Natural killer cell treated with Interleukin-12 subunit alpha and Interleukin-12 subunit beta and Interleukin-15 and Interleukin-18, amount 100 ng/mL, for 72 hours (primary cell): ENCODE measurements at places on chromosomes 12 and 14. TPM values are rescaled to one million over a fixed set of nuclear protein-coding genes. Genes with fewer than 3 reads are reported as not detected.

- DNase-seq, result no peak
Observed at GRCh38 chr14:36316131-36316530, 4.3 kb downstream of the MBIP start.

DNA sequence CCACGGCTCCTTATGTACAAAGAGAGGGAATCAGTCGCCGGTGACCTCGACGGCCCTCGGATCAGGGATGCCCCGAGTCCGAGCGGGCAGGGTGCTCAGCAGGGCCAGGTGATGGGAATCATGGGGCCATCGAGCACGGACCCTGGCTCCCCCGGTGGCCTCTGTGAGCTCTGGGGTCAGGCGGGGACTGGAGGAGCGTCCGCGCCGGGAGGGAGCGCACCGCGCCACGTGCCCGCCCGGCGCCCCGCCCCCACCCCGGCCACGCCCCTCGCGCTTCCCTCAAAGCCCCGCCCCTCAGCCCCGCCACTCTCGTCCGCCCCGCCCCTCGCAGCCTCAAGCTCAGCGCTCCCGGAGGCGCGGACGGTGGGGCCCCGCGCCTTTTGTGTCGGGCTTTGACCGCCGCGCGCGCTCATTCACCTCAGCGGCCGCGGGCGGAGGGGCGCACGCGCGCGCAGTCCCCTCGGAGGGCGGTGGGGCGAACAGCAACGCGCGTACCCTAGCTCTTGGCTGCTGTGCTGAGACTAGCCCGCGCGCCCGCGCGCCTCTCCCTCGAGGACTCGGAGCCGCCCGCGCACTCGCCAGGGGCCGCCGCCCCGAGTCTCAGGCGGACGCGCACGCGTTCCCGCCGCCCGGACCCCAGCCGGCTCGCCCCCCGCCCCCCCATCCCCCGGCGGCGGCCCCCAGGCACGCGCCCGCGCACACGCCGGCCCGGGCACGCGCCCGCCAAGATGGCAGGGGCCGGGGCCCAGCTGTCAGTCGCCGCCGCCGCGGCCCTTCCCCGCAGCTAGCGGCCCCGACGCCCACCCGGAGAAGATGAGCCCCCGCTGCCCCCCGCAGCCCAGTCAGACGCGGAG is 93.9 kb upstream of the EVL start:
- peak; percentile 87 for DNase-seq

- DNase-seq, result no peak
Observed at GRCh38 chr14:64734990-64735389, 30.8 kb downstream of the PLEKHG3 start.

- no peak for DNase-seq
Observed at GRCh38 chr14:52834440-52834842, 43.0 kb upstream of the GNPNAT1 start.

DNA sequence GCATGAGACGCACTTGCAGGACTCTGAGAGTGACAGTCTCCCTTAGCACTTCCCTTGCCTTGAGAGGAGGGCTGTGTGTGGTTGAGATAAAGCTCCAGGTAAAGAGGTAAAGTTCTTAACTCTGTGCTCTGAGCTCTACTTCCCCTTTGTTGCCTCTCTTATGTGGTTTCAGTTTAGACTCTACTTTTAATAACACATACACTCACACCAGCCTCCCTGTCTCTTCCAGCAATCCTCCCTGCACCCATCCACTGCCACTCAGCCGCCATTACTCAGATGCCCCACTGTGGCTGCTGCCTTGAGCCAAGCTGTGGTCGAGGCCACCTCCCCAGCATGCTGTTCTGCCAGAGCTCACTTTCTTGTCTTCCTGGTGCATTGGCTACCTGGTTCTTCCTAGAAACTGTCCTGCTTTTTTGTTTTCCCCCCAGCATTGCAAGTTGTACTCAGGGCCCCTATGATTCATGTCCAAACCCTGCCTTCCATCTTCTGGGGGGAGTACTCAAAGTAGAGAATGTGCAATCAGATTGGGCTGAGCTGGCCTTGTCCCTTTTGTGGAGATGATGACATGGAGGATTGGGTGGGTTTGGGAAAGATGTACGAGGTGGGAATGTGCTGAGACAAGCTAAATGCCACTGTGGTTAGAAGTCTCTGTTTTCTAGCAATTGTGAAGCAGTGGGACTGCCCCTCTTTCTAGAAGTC is 115.5 kb upstream of the PARP11 start:
- no peak for DNase-seq

DNA sequence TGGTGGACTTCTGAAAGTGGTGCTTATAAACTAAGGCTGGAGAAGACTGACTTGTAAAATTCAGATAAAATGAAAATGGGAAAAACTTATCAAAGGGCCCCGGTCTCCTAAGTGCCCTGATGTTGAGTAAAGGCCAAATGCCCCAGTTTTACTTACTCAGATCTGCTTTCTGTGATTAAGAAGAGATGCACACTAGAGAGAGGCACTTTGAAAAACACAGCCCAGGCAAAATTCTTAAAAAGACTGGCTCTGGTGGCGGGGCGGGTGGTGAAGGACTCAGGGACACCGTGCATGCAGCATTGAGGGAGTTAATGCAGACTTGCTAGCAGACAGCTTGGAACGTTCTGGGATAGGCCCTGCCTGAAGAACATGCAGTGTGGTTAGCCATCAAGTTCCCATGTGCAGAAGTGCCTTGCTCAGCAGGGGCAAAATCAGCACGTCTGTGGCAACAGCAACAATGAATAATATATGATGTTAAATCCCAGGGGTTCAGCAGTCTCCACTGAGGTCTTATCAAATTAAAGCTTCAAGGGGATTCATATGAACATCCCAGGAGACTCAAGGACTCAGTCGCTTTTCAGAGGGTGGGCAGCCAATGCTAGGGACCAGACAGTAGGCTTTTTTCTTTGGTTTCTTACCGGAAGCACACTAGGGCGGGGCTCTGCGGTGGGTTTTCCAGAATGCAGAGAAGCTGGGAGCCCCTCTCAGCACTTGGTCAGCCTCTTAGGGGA is 105.0 kb downstream of the DAD1 start:
- no peak for DNase-seq

GRCh38 chr12:120381752-120382419 is 12.9 kb upstream of the MSI1 start:
- DNase-seq, result peak; percentile 40

DNA sequence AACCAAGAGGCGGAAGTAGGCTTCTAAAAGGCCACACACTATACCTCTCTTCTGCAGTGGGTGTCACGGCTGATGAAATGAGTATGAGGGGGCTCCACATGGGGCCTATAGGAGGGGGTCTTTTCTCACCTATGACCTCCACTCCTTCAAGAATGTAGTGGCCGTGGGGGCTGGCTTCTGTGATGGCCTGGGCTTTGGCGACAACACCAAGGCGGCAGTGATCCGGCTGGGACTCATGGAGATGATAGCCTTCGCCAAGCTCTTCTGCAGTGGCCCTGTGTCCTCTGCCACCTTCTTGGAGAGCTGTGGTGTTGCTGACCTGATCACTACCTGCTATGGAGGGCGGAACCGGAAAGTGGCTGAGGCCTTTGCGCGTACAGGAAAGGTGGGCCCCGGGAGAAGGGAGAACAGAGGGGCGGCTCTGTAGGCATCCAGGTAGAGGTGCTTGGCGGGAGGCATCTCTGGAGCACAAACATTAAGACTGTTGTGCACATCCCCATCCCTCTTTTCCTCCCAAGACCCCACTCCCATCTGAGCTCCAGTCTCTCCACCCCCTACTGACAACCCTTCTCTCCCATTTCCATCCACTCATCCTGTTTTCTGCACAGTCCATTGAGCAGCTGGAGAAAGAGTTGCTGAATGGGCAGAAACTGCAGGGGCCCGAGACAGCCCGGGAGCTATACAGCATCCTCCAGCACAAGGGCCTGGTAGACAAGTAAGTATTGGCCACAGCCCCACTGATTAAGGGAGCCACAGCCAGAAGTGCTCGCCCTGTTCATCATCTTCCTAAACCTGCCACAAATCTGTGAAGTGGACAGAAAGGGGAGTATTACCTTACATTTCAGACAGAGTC is 3.8 kb downstream of the GPD1 start:
- DNase-seq, result no peak

- DNase-seq, result no peak
Observed at GRCh38 chr12:131129839-131130238, 176.1 kb downstream of the ADGRD1 start.

- peak; percentile 31 for DNase-seq
Observed at GRCh38 chr12:6376079-6376869, 911 bp upstream of the SCNN1A start.

- DNase-seq, result no peak
Observed at GRCh38 chr14:105375635-105376057, 22.7 kb upstream of the TEX22 start.

DNA sequence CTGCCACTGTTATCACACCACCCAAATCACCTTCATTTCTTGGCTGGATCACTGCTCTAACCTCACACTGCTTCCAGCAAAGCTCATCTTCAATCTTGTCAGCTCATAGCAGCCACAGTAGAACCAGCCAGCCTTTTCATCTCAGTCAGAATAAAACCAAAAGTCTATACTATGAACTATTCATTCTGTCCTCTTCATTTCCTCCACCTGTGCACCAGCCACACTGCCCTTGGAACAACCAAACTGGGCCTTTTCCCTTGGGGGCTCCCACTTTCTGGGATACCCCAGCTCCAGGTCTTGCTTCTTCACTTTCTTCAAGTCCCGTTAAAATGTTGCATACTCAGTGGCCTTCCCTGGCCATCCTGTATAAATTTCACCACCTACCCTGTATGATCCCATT is 234.4 kb upstream of the DAAM1 start:
- DNase-seq, result no peak

DNA sequence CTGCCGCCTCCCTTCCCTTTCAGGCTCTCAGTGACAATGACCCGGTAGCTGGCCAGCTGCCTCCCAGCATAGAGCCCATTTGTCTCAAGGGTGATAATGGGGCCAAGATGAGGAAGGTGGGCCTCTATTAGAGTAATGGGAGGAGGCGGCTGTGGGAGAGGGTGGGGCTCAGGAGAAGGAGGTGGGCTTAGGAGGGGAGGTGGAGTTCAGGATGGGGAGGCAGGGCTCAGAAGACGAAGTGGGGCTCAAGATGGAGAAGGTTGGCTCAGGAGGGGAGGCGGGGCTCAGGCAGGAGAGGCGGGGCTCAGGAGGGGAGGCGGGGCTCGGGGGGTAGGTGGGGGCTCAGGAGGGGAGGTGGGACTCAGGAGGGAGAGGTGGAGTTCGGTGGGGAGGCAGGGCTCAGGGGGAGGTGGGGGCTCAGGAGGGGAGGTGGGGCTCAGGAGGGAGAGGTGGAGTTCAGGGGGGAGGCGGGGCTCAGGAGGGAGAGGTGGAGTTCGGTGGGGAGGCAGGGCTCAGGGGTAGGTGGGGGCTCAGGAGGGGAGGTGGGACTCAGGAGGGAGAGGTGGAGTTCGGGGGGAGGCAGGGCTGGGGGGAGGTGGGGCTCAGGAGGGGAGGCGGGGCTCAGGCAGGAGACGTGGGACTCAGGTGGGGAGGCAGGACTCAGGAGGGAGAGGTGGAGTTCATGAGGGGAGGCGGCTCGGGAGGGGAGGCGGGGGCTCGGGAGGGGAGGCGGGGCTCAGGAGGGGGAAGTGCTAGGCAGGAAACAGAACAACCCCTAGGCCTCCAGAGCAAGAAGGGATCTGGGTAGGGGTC is 36.8 kb downstream of the IQSEC3 start:
- DNase-seq, result peak; percentile 34

- no peak for DNase-seq
Observed at GRCh38 chr12:51973560-51973959, 22.1 kb downstream of the ACVR1B start.

GRCh38 chr12:63787306-63787705 is 7.6 kb downstream of the RXYLT1 start:
- DNase-seq, result no peak

DNA sequence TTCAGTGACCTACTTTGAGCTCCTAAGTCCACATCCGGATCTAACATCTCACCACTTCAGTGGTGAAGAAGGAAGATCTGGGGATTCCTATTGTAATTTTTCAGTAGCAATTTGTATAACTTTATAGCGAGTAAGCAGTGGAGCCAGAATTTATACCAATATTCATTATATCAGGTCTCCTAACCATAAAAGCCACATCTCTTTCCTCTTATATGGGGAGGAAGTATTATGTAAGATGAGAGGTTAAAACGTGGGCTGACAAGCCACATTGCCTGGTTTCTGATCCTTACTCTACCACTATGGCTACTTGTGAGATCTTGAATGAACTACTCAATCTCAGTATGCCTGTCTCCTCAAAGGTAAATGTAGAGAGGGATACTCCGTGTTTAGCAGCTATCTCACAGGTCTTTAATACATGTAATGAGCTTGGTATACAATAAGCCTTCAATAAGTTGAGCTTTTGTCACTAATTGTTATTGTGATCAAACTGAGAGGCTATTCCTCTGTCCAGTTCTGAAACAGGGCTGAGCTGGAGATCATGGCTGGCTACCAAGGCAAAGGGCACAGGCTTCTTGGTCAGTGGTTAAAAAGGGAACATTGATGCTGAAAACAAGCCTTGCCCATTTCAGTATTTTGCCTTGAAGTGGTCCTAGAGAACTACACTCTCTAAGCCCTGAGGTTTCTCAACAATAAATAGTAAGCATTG is 3.3 kb upstream of the TMEM117 start:
- no peak for DNase-seq

GRCh38 chr12:57031138-57031725 is 14.9 kb upstream of the TAC3 start:
- DNase-seq, result no peak

- no peak for DNase-seq
Observed at GRCh38 chr14:70643967-70644366, 2.3 kb downstream of the TTC9 start.

- DNase-seq, result no peak
Observed at GRCh38 chr12:56188131-56188777, 1.0 kb downstream of the SMARCC2 start.

DNA sequence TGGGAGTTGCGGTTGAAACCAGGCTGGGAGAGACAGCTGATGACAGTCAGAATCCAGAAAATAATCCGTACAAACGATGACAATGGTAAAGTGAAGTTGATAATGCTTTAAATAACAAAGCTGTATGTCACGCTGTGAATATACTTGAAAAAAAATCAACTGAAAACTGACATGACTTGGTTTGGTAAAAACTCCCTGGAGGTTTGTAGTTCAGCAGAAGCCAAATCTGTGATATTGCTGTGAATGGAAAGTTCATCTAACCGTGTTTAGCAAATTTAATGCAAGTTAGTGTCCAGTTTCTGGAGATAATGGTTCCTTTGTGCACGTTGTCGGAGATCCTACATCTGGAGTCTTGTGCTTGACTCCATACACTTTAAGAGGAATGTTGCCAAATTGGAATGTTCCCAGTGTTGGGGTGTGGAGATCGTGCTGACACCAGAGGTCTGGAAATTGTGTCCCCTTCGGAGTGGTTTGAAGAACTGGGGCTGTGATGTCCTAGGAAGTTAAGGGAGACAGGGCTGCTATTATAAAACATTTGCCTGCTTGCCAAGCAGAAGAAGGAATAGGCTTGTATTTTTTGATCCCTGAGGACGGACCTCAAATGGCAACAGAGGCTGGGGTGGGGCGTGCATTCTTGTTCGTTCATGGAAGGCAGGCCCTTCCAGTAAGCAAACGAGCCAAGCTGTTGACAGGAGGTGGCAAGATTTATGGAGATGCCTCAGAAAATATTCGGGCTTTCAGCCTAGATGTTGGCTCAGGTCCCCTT is 30.6 kb downstream of the PPFIBP1 start:
- no peak for DNase-seq

The RNF212B gene
- not detected for total RNA-seq

The KRT79 gene
- total RNA-seq, result not detected

The BCL11B gene
- 12.9 TPM for total RNA-seq

The ARF6 gene
- 175 TPM for total RNA-seq
